GOT3 (cell line): ENCODE measurements at places on chromosomes 6 and 20.

- no peak for DNase-seq
Measured at GRCh38 chr20:63027922-63028389, 21.2 kb upstream of the BHLHE23 start.

DNA sequence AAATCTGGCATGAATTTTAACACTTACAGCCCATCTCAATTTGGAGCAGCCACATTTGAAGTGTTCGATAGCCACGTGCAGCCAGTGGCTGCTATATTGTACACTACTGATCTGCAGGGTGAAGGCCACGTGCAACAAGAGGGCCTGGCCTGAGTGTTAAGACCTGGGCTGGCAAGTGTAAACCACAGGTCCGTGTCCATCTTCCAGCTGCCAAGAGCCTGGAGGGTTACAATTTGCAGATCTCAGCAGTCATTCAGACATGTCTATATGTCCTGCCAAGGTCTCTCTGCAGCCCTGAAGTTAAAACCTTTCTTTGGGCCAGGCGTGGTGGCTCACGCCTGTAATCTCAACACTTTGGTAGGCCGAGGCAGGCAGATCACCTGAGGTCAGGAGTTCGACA lies 14.1 kb downstream of the SGK2 start:
- DNase-seq = no peak

- no peak for DNase-seq
Measured at GRCh38 chr6:3333263-3333662, 74.5 kb downstream of the PSMG4 start.

DNA sequence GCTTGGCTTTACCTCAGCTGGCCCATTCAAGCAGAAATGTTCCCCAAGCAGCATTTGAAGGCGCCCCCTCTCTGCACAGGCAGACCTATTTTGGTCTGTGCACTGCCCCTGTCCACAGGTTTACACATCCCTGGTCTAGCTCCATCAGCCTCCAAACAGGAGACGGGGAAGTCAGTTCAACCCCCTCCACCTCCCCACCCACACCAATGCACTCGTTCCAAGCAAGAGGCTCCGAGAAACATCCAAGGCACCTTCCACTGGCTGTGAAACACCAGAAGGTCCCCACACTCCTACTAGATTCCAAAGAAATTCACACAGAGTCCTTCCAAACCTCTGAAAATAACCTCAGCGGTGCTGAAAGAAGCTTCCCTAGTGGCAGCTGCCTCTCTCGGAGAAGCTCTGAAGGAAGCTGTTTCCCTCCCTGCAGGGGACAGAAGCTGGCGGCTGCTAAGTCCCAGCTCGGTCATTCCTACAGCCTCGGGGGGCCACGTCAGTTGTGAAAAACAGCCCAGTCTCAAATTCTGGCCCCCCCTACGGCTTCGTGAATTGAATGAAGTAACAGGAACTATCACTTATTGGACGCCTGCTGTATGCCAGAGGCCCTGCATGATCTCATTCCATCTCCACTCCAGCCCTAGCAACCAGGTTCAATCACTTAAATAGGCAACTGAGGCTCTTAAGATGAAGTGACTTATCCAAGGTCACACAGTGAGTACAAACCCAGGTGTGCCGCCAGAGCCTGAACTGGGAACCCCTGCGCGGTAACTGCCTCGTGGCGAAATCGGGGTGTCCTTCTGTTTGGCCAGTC lies 815 bp downstream of the SPATA2 start:
- no peak for DNase-seq

GRCh38 chr20:38153401-38153800 lies 11.7 kb downstream of the TGM2 start:
- DNase-seq = no peak

GRCh38 chr6:128518434-128519131 lies 1.8 kb downstream of the PTPRK start:
- no peak for DNase-seq

DNA sequence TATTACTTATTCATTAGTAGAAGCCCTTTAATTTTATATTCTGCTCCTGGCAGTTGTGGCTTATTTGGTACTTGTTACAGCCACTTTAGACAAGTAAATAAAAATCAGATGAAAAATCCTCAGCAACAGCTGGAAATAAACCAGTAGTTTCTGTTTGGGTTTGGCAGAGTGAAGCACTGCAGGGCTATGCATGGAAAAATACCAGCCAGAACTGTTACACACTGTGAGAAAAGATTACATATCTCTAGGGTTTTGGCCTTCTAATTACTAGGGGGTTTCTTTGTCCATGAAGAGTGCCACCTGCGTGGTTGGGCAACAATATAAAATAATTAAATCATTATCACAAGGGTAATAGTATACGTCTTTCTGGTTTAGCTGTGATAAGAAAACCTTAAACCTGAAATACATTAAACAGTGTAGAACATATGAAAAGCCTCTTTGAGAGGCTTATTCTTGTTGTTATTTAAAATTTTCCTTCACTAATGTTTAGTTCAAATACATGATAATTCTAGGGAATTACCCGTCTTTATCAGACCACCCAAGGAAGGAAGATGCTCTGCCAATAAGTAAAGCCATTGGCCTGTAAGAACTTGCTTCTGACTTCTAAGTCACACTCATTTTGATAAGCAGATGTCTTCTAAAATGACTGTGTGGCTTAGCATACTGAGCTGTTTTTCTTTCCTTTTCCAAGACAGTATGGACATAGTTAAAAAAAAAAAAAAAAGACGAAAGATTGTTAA lies 320.0 kb upstream of the FLRT3 start:
- DNase-seq = no peak

DNA sequence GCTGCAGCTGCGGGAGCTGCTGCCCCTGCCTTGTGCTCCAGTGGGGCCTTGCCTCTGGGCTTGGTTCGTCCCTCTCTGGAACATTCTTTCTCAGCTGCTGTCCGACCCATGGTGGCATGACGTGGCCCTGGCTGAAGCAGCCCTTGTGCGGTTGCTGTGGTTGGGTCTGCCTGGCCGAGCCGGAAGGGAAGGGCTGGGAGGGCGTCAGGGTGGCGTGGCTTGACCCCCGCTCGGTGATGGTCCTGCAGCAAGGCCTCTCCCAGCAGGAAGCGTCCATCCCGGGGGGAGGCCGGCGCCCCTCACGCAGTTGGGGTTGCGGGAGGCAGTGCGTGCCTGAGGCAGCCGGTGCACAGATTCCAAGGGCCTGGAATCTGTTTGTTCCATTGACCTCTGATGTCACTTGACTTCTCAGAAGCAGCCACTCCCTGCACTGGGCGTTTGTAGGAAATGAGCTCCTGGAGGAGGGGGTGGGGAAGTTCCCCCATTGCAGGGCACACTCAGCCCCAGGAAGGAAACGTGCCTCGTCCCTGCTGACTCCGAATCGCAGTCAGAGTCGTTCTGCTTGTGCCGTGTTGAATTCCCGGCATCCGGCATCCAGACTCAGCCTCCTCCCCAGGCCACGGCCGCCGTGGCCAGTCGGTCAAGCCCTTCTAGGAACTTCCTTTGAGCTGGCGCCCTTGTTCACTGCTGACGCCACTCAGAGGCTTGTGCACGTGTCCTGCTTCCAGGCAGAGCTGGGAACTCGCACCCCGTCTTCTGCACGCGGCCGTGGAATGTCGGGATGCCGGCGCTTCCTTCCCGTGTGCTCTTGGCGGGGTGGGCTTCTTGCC lies 9.7 kb upstream of the TNFRSF6B start:
- DNase-seq = no peak

DNA sequence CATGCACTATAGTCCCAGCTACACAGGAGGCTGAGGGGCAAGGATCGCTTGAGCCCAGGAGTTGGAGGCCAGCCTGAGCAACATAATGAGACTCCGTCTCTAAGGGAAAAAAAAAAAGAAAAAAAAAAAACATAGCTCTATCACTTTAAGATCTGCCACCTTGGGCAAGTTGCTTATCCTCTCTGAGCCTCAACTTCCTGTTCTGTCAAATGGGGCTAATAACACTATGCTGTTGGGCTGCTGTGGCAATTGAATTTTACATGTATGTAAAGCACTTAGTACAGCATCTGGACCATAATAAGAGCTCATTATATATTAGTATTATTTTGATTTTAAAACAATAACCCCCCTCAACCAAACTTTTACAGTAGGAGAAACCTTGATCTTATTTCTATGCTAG lies 141.5 kb downstream of the ATXN1 start:
- no peak for DNase-seq

GRCh38 chr6:168270274-168271172 lies 49.1 kb downstream of the DACT2 start:
- DNase-seq = no peak

DNA sequence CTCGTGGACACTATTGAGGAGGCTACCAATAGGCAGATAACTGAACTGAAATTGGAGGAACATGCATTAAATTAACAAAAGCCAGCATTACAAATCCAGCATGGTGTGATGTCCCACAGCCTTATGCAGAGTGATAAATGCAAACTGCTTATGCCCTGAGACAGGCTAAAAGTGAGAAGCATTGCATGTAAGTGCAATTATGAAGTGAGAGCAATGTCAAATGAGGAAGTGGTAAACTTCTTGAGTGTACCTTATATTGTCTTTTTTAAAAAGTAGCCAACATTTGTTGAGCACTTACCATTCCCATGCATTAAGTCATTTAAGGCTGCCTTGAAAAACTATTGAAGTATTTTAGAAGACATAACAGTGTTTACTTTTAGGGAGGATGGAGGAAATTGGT lies 212.2 kb downstream of the TBC1D7 start:
- DNase-seq = no peak

- DNase-seq = no peak
Measured at GRCh38 chr6:144153971-144154370, 3.7 kb downstream of the STX11 start.
